CD8-positive, alpha-beta memory T cell (primary cell): ENCODE measurements at places on chromosomes 11 and 22. TPM values are rescaled to one million over a fixed set of nuclear protein-coding genes. Genes with fewer than 3 reads are reported as not detected.

Gene CYP2D6
- 1.8 TPM for total RNA-seq

Gene SCGB1D2
- total RNA-seq = not detected

Gene C11orf52
- not detected for total RNA-seq

Gene OR2AT4
- total RNA-seq = not detected

Gene FOLR2
- 0.26 TPM for total RNA-seq

Gene PATE2
- total RNA-seq = not detected

Gene SCARF2
- 0.50 TPM for total RNA-seq

Gene DBX1
- total RNA-seq = not detected

Gene RGL4
- total RNA-seq = 3.2 TPM

Gene HEPACAM
- total RNA-seq = not detected

Gene MYEOV
- total RNA-seq = not detected

Gene OR52E8
- not detected for total RNA-seq

DNA sequence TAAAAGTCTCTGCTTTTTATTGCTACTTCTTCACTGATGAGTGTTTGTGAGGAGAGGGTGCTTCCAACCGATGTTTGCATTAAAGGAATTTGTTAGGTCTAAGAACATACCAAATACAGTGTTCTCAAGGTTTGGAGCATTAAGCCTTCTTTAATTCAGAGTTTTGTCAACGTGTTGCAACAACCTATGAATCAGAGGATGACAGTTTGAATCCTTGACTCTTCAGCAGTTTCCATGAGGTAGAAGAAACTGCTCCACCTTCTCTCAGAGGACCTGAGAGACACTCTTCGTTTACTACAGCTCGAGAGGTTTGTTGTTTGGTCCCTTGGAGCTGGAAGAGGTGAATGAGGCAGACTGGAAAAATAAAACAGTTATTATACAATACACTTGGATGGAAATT lies 55.7 kb downstream of the NCAM1 start:
- DNase-seq = no peak

DNA sequence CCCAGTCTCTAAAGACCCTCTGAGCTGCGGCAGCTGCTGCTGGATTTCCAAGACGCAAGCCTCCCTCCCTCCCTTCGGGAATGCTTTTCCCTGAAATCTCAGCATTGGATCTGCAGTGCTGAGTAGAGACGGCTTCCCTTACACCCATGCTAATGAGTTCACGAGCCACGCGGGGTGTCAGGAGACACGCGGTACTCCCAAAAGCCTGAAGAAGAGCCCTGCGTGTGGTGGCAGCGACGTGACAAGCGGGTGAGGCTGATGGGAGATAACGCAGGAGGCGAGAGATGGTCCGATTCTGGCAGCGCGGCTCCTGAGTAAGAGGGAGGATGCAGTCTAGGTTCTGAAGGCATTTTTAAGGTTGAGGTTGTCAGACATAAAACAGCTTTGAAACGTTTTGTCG lies 74.4 kb upstream of the ASPHD2 start:
- no peak for DNase-seq

GRCh38 chr11:128448200-128448886 lies 139.0 kb downstream of the ETS1 start:
- no peak for DNase-seq

DNA sequence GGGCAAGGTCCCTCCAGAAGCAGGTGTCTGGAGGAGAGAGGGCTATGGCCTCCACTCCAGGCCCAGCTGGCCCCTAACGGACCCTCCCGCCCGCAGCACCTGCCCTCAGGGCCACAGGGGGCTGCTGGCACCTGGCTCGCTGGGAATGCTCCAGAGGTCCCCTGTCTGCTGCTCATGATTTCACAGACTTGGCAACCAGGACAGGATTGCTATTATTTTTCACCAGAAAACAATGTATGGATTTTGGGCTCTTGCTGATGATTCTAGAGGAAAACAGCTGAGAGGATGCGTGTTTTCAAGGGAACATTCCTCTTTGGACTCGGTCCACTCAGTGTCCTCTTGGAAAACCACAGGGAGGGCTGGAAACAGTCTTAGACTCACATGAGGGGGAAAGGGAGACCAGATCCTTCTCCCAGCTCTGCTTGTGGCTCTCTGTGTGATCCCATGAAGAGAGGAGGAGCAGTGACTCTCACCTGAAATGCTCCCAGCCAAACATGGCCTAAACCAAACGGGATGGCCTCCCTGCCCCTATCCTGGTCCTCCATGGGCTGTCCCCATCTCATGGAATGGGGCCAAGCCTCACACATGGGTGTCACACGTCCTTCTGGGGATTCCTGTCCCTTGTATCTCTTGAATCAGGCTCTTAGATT lies 15.8 kb downstream of the MYEOV start:
- no peak for DNase-seq

DNA sequence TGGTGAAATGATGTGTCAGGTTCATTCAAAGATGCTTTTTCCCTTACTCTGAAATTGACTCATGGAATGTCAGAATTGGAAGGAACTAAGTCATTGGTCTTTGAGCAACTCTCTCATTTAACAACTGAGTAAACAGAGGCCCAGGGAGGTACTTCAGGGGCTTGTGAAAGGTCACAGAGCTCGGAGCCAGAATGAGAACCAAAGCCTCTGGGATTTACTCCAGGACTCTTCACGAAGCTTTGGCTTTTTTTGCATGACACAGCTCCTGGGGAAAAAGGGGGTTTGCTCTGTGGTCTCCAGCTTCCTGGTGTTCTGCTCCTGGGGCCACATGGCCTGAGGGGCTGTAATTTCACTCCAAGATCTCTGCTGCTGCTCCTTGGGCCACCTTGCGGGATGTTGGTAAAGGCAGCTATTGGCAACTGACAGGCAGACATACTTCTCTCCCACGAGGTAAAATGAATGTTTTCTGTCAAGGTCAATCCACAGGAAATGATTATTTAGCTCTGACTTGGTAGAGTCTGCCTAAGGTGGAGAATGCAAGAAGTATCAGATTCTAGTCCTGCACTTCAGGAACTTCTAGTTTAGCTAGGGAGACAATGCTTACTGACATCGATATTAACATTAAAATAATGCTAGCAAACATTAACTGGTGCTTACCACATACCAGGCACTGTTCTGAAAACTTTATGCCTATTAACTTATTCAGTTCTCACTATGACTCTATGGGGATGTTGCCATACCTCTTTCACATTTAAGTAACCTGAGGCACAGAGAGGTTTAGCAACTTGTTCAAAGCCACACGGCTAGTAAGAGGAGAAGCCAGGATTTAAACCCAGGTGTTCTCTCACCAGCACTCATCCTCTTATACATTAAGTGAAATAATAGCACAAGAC lies 16.1 kb downstream of the PKNOX2 start:
- DNase-seq = no peak

DNA sequence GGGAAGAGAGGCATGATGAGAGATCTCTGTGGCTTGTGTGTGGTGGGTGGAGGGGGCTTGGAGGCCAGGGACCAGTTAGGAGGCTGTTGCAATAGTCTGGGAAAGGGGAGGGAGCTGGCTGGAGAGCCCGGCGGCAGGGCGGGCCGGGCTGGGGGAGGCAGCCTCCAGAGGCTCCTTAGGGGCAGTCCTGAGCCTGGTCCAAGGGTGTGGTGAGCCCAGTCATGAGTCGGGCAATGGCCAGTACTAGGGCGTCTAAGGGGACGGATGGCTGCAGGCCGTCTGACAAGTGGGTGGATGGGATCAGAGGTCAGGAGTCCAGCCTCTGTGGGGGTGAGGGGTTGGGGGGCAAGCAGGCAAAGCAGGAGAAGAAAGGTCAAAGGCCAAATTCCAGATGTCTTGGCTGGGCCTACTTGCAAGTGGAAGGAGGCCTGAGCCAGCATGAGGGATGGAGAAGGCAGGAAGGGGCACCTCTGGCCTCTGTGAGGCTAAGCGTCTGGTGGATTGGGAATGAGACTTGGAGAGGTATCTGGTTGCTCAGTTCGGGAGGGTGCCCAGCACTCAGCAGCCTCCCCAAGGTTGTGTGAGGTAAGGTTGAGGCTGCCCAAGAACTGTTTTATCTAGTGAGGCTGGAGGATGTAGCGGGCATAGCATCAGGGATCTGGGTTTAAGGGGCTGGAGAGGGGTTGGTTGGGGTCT lies 6.0 kb upstream of the CD248 start:
- DNase-seq = no peak

GRCh38 chr11:83088965-83089364 lies 17.3 kb upstream of the RAB30 start:
- DNase-seq = no peak

DNA sequence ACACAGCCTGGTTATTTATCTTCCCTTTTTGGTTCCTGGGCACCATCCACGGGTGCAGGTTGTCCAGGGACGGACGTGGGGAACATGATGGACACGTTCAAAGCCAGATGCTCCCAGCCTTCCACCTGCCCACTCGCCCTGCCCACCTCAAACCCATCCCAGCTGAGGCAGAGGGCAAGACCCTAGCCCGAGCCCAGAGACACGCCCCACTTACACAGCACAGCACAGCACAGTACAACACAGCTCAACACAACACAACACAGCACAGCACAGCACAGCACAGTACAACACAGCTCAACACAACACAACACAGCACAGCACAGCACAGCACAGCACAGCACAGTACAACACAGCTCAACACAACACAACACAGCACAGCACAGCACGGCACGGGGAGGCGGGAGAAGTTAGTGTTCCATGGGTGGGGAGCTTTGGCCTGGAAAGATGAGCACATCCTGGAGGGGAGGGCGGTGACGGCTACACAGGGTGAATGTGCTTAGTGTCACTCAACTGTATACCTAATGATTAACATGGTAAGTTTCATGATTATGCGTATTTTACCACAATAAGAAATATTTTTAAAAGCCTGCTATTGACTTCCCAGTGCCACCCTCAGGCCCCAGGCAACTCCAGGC lies 1507.5 kb downstream of the BRD1 start:
- DNase-seq = no peak

GRCh38 chr11:118689503-118689851 lies 10.0 kb upstream of the TREH start:
- no peak for DNase-seq

DNA sequence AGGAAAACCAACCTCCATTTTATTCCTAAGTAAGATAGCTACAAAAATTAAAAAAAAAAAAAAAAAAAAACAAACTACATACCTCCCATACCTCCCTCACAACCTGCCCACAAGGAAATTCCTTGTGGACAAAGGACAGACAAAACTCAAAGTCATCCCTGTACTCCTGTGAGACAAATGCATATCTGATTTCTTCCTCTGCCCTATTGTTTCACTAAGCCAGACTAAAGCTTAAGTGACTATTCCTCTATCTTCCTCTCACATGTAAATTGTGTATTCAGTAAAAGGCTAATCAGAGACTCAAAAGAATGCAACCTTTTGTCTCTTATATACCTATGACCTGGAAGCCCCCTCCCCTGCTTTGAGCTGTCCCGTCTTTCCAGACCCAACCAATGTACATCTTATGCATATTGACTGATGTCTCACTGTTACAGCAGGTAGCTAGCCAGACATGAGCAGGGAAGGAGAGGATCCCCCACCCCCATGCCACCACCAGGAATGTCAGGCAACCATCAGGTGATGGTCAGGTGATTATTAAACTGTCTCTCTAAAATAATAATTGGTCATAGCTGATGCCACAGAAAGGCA lies 289.4 kb downstream of the SBF2 start:
- no peak for DNase-seq

- no peak for DNase-seq
Measured at GRCh38 chr11:127670374-127671119, 670.0 kb upstream of the KIRREL3 start.
